ENCODE measurements at places on chromosomes 6 and 20.
A peak's percentile ranks its signal among the peaks of the same experiment; 100 is the strongest.

- peak; percentile 49 for DNase-seq
Observed at GRCh38 chr6:55069132-55069781, 105.1 kb upstream of the HCRTR2 start.

GRCh38 chr6:52390361-52390727 is 28.4 kb downstream of the PAQR8 start:
- no peak for DNase-seq

DNA sequence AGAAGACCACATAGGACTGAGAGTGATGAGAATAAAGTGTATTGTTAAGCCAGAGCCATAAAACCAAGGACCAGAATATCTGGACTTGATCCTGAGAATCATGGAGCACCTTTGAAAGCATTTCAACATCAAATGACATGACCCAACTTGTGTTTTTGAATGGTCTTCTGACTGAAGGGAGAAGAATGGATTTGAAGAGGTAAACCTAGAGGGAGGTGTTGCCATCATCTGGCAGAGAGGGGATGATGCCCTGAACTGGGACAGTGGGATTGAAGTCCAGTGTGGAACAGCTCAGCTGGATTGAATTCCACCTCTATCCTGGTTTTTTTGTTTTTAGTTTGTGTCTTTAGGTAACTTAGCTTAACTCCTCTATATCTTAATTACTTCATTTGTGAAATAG is 570.0 kb downstream of the TBC1D32 start:
- no peak for DNase-seq

- DNase-seq, result no peak
Observed at GRCh38 chr6:136737871-136738691, 54.2 kb downstream of the MAP3K5 start.

- DNase-seq, result no peak
Observed at GRCh38 chr6:152135755-152136448, 328.4 kb downstream of the ESR1 start.

GRCh38 chr6:139650941-139651340 is 276.5 kb upstream of the CITED2 start:
- no peak for DNase-seq

DNA sequence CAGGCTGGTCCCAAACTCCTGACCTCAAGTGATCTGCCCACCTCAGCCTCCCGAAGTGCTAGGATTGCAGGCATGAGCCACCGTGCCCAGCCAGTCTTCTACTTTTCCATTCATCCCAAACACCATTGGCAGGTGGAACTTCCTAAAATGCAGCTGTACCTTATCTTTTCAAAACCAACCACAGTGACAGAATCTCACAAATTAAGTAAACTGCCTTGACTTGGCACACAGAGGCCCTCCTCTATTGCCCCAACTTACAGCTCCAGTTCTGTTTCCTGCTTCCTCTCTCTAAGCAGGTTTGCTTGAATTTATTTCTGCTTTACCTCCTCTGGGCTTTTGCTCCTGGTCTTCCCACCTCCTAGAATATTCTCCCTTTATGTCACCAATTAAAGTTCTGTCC is 7.6 kb downstream of the MYB start:
- no peak for DNase-seq

DNA sequence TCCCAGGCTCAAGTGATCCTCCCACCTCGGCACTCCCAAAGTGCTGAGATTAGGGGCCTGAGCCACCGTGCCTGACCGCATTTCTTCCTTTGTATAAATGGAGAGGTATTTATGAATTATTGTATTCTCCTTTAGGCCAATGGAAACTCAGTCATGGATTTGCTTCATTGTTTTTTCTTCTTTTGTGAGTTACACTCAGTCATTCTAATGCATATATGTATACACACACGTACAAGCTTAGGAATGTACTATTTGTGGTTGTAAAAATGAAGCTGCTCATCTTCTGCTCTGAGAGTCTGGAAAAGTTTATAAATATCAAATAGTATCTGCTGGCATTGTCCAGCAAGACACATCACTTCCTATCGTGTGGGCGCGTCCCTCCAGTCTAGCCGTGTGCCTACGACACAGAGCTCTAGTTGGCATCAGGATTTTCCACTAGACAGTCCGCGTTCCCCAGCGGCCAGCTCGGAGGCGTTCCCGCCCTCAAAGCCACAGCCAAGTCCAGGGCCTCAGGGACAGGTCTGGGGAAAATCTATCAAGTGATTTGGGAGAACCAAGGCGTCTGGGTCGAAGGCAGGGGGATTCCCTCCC is 215.2 kb downstream of the NFATC2 start:
- no peak for DNase-seq

GRCh38 chr6:110415086-110415916 is at the start of gene DDO:
Gene DDO, minus strand, starts transcription at chr6:110415575. Its CDS starts 2,113 bp downstream, at chr6:110413462.
- DNase-seq, result no peak

DNA sequence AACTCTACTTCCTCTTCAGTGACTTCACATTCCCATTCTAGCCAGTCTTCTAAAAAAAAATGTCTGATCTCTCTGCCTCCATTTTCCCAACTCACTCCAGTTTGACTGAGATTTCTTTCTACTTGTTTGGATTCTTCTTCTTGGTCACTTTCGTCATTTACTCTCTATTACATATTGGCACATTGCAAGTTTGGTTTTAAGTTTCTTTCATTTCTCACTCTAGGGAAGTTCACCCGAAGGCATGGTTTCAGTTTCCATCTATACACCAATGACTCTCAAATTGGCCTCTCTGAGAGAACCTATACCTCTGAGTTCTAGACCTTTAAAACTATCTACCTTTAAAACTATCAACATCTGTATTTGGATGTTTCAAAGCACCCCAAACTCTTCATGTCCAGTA is 51.3 kb downstream of the CD109 start:
- DNase-seq, result no peak

GRCh38 chr20:55009066-55009465 is 533.7 kb downstream of the DOK5 start:
- no peak for DNase-seq

DNA sequence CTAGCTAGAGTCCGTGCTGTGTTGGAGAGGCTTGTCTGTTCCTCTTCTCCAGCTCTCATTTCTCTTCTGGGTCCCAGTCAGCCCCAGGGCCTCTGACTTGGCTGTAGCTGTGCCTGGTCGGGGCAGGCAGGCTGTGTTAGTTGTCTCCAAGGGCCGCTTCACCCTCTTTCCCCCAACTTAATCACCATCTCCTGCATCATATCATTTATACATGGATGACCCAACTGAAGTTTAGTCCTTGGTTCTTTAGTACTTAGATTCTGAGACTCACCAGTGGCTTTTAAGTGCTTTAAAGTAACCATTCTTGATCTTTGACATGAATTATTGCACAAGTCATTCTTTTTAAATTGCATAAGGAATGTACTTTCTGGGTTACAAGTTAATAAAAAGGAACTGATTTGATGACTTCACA is 127.3 kb downstream of the RTN4IP1 start:
- no peak for DNase-seq

DNA sequence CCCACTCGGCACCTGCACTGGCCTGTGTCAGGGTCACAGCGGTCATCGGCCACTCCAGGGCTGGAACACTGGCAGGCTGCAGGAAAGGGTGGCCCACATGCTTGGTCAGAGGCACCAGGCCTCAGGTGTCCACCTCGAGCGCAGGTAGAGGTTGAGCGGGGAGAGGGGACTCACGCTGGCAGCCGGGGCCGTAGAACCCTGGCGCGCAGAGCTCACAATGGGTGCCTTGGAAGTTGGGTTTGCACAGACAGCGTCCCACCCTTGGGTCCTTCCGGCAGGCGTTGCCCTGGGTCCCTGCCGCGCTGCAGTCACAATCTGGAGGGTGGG is 28.9 kb downstream of the LAMA5 start:
- no peak for DNase-seq

- DNase-seq, result no peak
Observed at GRCh38 chr20:53343448-53343847, 250.2 kb downstream of the ZNF217 start.

- DNase-seq, result no peak
Observed at GRCh38 chr6:134821928-134822864, 127.7 kb downstream of the ALDH8A1 start.

GRCh38 chr6:157335829-157336228 is 12.5 kb upstream of the TMEM242 start:
- DNase-seq, result no peak

- no peak for DNase-seq
Observed at GRCh38 chr6:80789912-80790570, 683.6 kb downstream of the BCKDHB start.

DNA sequence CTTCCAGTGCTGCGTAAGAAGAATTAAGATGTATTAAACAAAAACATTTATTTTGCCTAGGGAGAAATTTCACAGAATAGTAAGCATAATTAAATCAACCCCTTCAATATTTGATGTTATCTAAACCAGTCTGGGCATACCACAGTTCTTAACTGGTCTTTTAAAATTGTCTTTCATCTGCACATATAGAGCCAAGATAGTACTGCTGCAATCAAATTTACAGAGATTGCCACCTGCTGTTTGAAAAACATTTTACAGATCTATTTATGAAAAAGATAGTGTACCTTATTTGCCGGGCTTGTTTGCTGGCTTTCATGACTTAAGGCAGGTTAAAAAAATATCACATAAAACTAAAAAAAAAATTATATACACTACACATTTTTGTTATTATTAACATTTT is 323.2 kb downstream of the ADGRB3 start:
- no peak for DNase-seq

GRCh38 chr6:47437592-47437991 is 40.0 kb upstream of the CD2AP start:
- no peak for DNase-seq

GRCh38 chr6:130624046-130624445 is 203.2 kb upstream of the SMLR1 start:
- DNase-seq, result no peak

GRCh38 chr6:129565811-129566210 is 144.2 kb downstream of the ARHGAP18 start:
- DNase-seq, result no peak

GRCh38 chr6:110748453-110748852 is 66.8 kb downstream of the CDK19 start:
- DNase-seq, result no peak

Measured in endothelial cell (in vitro differentiated cells).